ENCODE measurements at places on chromosomes 11 and 22.

- DNase-seq, result peak; percentile 85
Measured at GRCh38 chr11:74449369-74449931, 17.9 kb downstream of the KCNE3 start.

GRCh38 chr22:17818180-17818579 is 43.9 kb upstream of the BID start:
- DNase-seq, result no peak

- no peak for DNase-seq
Measured at GRCh38 chr11:61531044-61531443, 22.5 kb downstream of the LRRC10B start.

- DNase-seq, result no peak
Measured at GRCh38 chr11:122664188-122664587, 8.7 kb downstream of the UBASH3B start.

DNA sequence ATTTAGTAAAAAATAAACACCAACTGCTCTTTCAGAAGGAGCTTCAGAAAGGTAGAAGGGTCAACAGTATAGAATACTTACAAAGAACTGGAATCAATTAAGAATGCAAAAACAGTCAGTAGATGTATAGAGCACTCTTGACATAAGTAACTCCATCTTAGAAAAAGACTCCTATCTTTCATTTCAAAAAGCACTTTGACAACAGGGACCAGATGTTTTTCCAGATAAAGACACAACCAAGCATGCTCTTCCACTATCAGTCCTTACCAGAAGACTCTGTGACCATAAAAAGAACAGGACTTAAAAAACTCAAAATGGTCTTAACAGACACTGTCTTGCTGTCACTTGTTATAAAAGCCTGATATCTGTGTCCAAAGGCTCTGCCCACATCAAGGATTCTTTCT is 5.2 kb downstream of the SLC25A17 start:
- DNase-seq, result peak; percentile 98

- DNase-seq, result no peak
Measured at GRCh38 chr22:36936362-36937116, 23.1 kb downstream of the CSF2RB start.

DNA sequence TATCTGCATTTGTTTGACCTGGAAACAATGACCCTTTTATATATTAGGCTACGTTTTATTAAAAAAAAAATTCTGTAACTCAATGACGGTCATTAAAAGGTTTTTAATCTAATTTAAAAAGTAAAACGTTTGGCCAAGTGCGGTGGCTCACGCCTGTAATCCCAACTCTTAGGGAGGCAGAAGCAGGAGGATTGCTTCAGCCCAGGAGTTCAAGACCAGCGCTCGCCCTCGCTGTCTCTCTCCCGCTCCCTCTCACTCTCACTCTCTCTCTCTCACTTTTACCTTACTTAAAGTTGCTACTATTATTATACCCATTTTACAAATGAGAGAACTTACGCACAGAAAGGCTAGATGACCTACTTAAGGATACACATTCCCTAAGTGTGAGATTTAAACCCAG is 814 bp upstream of the NARS2 start:
- no peak for DNase-seq
